ENCODE measurements at places on chromosomes 12 and 14. TPM values are rescaled to one million over a fixed set of nuclear protein-coding genes. Genes with fewer than 3 reads are reported as not detected.

- no peak overlapping the region for H3K4me3 ChIP-seq
- peaks cover 2% of the 10 kb centered on the region for H3K36me3 ChIP-seq
- H3K27me3 ChIP-seq, result no peaks in the 10 kb centered on the region
Measured at GRCh38 chr12:62331306-62331705, 71.1 kb downstream of the USP15 start.

DNA sequence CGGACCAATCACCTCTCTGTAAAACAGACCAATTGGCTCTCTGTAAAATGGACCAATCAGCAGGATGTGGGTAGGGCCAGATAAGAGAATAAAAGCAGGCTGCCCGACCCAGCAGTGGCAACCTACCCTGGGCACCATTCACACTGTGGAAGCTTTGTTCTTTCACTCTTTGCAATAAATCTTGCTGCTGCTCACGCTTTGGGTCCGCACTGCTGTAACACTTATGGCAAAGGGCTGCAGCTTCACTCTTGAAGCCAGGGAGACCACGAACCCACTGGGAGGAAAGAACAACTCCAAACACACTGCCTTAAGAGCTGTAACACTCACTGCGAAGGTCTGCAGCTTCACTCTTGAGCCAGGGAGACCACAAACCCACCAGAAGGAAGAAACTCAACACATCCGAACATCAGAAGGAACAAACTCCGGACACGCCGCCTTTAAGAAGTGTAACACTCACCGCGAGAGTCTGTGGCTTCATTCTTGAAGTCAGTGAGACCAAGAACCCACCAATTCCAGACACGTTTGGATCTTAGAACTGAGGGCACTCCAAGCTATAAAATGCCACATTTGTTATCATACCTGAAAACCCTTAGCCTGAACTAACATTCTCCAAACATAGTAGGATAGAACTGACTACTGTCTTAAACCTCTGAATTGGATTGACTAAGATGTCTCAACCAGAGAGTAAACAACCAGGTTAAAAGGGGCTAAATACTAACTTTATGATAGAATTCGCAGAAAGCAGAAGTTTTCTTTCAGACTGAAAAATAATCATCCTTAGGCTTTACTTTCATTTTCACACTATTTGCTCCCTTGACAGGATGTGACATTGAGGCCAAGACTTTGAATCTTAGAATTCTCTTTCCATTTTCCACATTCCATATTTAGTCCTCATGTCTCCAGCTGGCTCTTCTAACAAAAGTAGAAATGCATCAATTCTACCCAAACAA lies 33.6 kb downstream of the CDKL1 start:
- no peaks in the 10 kb centered on the region for H3K27me3 ChIP-seq
- peak; percentile 79 for DNase-seq
- H3K27ac ChIP-seq, result peak overlapping the region; percentile 87
- H3K4me3 ChIP-seq, result no peak overlapping the region

Gene KIF26A
- 12.0 TPM for polyA plus RNA-seq

Gene ACTR6
- polyA plus RNA-seq, result 21.2 TPM

DNA sequence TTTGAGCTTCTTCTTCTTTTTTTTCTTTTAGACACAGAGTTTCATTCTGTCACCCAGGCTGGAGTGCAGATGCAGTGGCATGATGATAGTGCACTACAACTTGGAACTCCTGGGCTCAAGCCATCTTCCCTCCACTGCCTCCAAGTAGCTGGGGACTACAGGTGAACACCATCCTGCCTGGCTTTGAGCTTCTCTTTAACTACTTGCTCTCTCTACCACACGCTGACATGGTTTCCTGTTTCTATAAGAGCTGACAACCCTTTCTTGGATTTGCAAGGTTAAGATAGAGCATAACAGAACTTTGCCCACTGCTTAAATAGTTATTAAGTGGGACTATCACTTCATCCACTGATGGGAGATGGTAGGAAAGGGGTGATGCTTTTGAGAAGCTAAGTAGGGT lies 82.4 kb upstream of the SLC38A2 start:
- H3K36me3 ChIP-seq, result no peaks in the 10 kb centered on the region
- no peak overlapping the region for H3K4me3 ChIP-seq
- peaks cover 7% of the 10 kb centered on the region for H3K4me1 ChIP-seq
- DNase-seq, result no peak
- no peak overlapping the region for H3K27ac ChIP-seq
- H3K27me3 ChIP-seq, result no peaks in the 10 kb centered on the region

Gene AKAP3
- polyA plus RNA-seq, result 1.1 TPM

Gene RNASE7
- polyA plus RNA-seq, result not detected

DNA sequence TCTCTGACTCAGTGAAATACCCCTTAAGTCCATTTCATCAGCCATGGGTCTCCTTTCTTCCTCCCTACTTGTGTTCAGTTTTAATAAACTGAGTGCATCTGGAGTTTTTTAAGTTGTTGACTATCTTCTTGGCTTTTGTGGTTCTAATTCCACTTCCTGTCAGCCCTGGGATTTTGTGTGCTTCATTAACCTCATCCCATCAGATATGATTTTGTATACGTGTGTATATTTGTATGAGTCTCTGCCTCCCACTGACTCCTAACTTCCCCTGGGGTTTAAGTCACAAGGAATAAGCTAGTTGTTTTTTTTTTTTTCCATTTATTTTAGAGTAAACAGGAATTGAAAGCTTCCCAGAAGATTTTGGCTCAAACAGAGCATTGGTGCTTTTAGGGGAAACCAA lies 62.7 kb downstream of the TTLL5 start:
- H3K27ac ChIP-seq, result no peak overlapping the region
- DNase-seq, result no peak
- H3K4me3 ChIP-seq, result no peak overlapping the region
- H3K36me3 ChIP-seq, result peaks cover 17% of the 10 kb centered on the region
- H3K4me1 ChIP-seq, result peaks cover 11% of the 10 kb centered on the region
- H3K27me3 ChIP-seq, result no peaks in the 10 kb centered on the region

DNA sequence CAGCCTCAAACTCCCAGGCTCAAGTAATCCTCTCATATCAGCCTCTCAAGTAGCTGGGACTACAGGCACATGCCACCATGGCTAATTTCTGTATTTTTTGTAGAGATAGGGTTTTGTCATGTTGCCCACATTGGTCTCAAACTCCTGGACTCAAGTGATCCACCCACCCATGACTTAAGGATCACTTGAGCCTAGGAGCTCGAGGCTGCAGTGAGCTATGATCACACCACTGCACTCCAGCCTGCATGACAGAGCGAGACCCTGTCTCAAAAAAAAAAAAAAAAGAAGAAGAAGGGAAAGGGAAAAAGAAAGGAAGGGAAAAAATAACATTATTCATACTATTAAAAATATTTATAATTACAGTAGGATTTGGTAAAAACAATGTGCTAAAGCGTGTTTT lies 19.2 kb downstream of the EPS8 start:
- H3K36me3 ChIP-seq, result no peaks in the 10 kb centered on the region
- DNase-seq, result no peak
- no peaks in the 10 kb centered on the region for H3K4me1 ChIP-seq
- H3K27ac ChIP-seq, result no peak overlapping the region

- H3K36me3 ChIP-seq, result no peaks in the 10 kb centered on the region
- no peak overlapping the region for H3K27ac ChIP-seq
- DNase-seq, result no peak
- peaks cover 2% of the 10 kb centered on the region for H3K4me1 ChIP-seq
- no peaks in the 10 kb centered on the region for H3K27me3 ChIP-seq
Measured at GRCh38 chr12:92259696-92260251, 114.1 kb upstream of the BTG1 start.

GRCh38 chr12:21552635-21553328 lies 26.7 kb downstream of the SPX start:
- no peak overlapping the region for H3K4me3 ChIP-seq
- no peaks in the 10 kb centered on the region for H3K36me3 ChIP-seq
- DNase-seq, result no peak
- peak overlapping the region; percentile 92 for H3K27ac ChIP-seq
- peaks cover 18% of the 10 kb centered on the region for H3K4me1 ChIP-seq
- no peaks in the 10 kb centered on the region for H3K27me3 ChIP-seq

- DNase-seq, result no peak
- H3K4me1 ChIP-seq, result peaks cover 9% of the 10 kb centered on the region
- H3K4me3 ChIP-seq, result peak overlapping the region; percentile 95
Measured at GRCh38 chr14:74085047-74085637, 386 bp downstream of the LIN52 start.

Gene CLEC4D
- 0.08 TPM for polyA plus RNA-seq

GRCh38 chr12:112778400-112778799 lies 13.1 kb upstream of the RPH3A start:
- no peaks in the 10 kb centered on the region for H3K36me3 ChIP-seq
- H3K27me3 ChIP-seq, result no peaks in the 10 kb centered on the region
- no peak for DNase-seq
- H3K27ac ChIP-seq, result no peak overlapping the region
- no peak overlapping the region for H3K4me3 ChIP-seq

- H3K36me3 ChIP-seq, result no peaks in the 10 kb centered on the region
- no peak overlapping the region for H3K27ac ChIP-seq
- peak; percentile 44 for DNase-seq
Measured at GRCh38 chr12:52558781-52559445, 6.0 kb upstream of the KRT71 start.

Gene IL23A
- 0.38 TPM for polyA plus RNA-seq

DNA sequence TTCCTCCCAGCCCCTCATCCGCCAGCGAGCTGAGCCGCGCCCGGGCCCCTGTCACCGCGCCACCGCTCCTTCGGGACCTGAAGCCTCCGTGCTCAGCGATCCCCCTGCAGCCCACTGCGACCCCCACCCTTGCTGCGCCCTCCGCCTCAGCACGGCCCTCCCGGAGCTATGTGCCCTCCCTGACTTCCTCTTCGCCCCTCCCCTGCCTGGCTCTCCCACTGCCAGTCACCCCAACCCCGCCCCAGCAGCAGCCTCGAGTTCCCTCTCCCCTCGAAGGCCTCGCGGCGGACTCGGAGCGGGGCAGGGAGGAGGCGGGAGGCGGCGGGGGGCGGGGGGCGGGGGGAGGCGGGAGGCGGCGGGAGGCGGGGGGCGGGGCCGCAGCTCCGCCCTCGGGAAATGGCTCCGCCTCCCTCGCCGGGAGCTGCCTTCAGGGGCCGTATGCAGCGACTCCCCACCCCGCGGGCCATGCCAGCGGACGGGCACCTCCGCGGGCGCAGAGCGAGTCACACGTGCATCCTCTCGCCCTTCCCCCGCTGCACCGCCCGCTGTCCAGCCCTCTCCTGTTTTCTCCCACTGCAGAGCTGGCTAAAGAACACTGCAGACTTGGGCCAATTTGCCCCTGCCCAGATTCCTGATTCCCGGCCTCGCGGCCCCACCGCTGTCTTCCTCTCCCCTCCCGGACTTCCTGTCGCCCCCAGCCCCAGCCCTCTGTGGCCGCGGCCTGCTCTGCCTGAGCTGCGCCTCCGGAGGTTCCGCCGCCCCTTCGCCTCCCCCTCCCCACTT lies 29.1 kb upstream of the ADIPOR2 start:
- H3K4me3 ChIP-seq, result peak overlapping the region; percentile 69
- peaks cover 12% of the 10 kb centered on the region for H3K4me1 ChIP-seq
- H3K36me3 ChIP-seq, result no peaks in the 10 kb centered on the region
- peak overlapping the region; percentile 77 for H3K27ac ChIP-seq
- peaks cover 8% of the 10 kb centered on the region for H3K27me3 ChIP-seq
- peak; percentile 91 for DNase-seq

GRCh38 chr12:57213763-57214397 lies 2.7 kb upstream of the NXPH4 start:
- DNase-seq, result no peak
- H3K4me3 ChIP-seq, result no peak overlapping the region
- H3K27ac ChIP-seq, result no peak overlapping the region
- peaks cover 51% of the 10 kb centered on the region for H3K4me1 ChIP-seq
- H3K36me3 ChIP-seq, result peaks cover 43% of the 10 kb centered on the region

Gene NPFF
- 0.88 TPM for polyA plus RNA-seq

Gene PCED1B
- polyA plus RNA-seq, result 0.92 TPM

GRCh38 chr12:107027636-107028053 lies 40.7 kb upstream of the MTERF2 start:
- H3K4me1 ChIP-seq, result peaks cover 9% of the 10 kb centered on the region
- H3K36me3 ChIP-seq, result no peaks in the 10 kb centered on the region
- H3K4me3 ChIP-seq, result no peak overlapping the region
- no peaks in the 10 kb centered on the region for H3K27me3 ChIP-seq
- DNase-seq, result peak; percentile 99

DNA sequence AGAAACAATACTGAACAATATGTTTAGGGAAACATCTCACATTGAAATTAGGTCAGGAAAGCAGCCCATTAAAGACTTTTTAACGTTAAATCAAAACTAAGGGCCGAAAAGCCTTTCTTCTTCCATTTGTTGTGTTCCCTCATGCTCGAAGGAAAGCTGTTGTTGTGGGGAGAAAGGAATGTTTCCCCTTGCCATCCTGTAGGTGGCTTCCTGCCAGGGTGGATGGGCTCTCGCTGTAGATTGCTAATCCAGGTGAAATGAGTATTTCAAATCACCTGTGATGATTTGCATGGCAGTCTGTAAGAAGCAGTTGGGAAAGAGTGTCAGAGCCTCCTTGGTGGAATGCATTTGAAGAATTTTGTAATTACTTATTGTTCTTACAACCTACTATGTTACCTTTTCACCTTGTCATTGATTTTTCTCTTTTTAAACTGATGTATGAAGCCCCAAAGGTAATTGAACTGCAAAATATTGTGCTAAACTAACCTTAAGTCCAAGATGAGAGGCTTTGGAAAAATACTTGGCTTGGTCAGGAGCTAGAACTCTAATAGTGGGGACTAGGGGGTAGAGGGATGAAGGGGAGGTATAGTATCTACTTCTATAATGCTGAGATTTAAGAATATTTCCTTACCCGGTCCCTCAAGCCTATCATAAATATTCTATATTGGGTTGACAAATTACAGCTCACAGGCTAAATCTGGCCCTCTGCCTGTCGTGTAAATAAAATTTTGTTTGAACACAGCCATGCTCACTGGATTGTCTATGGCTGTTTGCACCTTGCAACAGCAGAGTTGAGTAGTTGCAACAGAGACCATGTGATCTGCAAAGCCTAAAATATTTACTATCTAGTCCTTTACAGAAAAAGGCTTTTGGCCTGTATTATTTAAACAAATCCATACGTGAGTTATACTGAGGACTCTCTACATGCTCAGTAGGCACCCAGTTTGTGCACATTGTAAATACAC lies 7.7 kb upstream of the DCP1B start:
- H3K36me3 ChIP-seq, result no peaks in the 10 kb centered on the region
- DNase-seq, result no peak
- H3K27me3 ChIP-seq, result peaks cover 2% of the 10 kb centered on the region
- H3K27ac ChIP-seq, result no peak overlapping the region
- H3K4me1 ChIP-seq, result peaks cover 3% of the 10 kb centered on the region

- no peaks in the 10 kb centered on the region for H3K36me3 ChIP-seq
- DNase-seq, result no peak
- no peaks in the 10 kb centered on the region for H3K4me1 ChIP-seq
- H3K27ac ChIP-seq, result no peak overlapping the region
Measured at GRCh38 chr12:59977779-59978178, 381.9 kb downstream of the SLC16A7 start.

- H3K4me1 ChIP-seq, result peaks cover 16% of the 10 kb centered on the region
- H3K27ac ChIP-seq, result no peak overlapping the region
- DNase-seq, result no peak
- no peak overlapping the region for H3K4me3 ChIP-seq
Measured at GRCh38 chr12:31218203-31219025, 107.5 kb downstream of the SINHCAF start.

- H3K4me1 ChIP-seq, result peaks cover 10% of the 10 kb centered on the region
- peak overlapping the region; percentile 71 for H3K27ac ChIP-seq
- no peak overlapping the region for H3K4me3 ChIP-seq
- no peaks in the 10 kb centered on the region for H3K27me3 ChIP-seq
- no peaks in the 10 kb centered on the region for H3K36me3 ChIP-seq
Measured at GRCh38 chr14:64573109-64573508, 23.3 kb downstream of the PPP1R36 start.

Gene LRRC10
- polyA plus RNA-seq, result not detected

GRCh38 chr14:102906616-102907302 lies 15.7 kb upstream of the AMN start:
- no peaks in the 10 kb centered on the region for H3K27me3 ChIP-seq
- no peak overlapping the region for H3K4me3 ChIP-seq
- no peak overlapping the region for H3K27ac ChIP-seq
- no peak for DNase-seq
- H3K36me3 ChIP-seq, result peaks cover 38% of the 10 kb centered on the region
